ENCODE measurements at places on chromosomes 5 and 9.

DNA sequence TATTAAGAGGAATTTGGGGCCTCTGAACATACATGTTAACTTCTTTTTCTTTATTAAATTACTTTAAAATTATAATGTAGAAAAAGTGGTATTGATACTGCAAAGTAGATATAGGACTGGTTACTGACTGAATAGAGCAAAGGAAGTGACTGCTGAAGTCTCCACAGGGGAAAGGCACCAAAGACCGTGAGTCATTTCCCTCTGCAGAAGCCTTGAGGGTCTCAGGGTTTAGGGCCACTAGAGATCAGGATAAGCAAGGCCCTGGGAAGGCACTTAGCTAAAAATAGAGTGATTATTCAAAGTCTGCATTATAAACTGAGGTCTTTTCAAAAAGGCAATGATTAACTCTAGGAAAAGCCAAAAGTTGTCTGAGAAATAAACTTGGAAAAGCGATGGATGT lies 44.7 kb upstream of the ITGA1 start:
- peak; percentile 51 for DNase-seq

GRCh38 chr5:156375895-156376495 lies 49.0 kb downstream of the SGCD start:
- DNase-seq = no peak

DNA sequence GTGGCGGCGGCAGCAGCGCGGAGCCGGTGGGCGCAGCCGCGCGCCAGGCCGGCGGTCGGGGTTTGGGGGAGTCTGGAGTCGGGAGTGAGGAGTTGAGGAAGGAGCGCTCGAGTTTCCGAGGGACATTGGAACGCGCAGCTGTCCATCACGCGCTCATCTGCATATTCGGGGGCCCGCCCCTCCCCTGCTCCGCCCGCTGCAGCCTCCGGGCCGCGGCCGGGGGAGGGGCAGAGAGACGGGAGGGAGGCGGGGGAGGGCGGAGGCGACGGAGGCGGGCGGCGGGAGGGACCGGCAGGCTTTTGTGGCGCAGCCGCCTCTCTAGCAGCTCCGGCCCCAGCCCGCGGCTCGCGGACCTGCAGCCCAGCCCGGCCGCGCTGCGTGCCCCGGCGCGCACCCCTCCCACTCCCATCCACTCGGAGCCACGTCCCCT lies at the start of gene IRX2:
Gene IRX2 (minus strand): TSS at position 86 of the 430 bp plus-strand sequence. CDS start 264 bp downstream, outside the sequence.
- peak; percentile 98 for DNase-seq

DNA sequence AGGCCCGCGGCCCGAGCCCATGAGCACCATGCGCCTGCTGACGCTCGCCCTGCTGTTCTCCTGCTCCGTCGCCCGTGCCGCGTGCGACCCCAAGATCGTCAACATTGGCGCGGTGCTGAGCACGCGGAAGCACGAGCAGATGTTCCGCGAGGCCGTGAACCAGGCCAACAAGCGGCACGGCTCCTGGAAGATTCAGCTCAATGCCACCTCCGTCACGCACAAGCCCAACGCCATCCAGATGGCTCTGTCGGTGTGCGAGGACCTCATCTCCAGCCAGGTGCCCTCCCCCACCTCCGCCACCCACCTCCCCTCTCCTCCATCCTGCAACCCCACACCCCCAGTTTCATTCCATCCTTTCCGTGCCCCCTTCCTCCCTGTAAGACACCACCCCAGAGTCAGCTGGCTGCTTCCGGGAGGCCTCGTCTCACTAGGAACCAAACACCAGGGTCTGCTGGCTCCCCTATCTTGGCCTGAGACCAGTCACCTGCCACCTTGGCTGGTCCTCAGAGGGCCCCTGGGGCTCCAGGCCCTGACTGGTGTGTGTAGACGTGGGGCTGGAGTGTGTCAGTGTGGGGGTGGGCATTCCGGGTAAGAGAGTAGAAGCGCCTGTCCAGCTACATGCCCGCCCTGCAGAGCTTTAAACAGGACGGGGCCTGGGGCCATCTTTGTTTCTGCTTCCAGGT lies 655 bp downstream of the GRIN1 start:
- DNase-seq = no peak

- DNase-seq = no peak
Measured at GRCh38 chr9:129445794-129446306, 175.1 kb downstream of the C9orf50 start.

DNA sequence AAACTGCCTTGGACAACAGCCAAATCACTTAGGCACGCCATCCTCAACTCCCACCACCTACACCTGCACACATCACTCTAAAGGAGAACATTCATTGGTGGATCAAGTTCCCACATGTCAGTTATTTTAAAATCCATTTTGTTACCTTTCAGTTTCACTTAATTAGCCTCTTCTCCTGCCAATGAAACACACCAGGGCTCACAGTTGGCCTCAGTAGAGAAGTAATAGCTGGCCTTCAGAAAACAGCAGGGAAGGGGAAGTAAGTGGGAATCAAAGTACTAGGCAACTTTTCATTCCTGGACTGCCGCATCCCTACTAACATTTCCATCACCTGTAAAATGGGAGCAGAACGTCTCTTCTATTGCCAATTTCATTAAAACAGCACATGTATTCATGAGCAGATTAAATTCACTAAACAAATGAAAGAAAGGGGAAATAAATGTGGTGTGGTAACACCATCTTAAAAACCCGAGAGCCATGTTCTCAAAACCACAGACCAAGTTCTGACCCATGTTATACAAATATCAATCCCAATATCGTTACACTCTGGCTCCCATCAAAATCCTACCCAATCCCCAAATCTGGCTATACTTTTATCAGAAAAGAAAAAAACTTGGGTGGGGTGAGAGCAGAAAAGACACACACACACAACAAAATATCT lies 1.7 kb downstream of the SIL1 start:
- no peak for DNase-seq

- peak; percentile 82 for DNase-seq
Measured at GRCh38 chr9:76557674-76558225, 98.8 kb downstream of the GCNT1 start.

DNA sequence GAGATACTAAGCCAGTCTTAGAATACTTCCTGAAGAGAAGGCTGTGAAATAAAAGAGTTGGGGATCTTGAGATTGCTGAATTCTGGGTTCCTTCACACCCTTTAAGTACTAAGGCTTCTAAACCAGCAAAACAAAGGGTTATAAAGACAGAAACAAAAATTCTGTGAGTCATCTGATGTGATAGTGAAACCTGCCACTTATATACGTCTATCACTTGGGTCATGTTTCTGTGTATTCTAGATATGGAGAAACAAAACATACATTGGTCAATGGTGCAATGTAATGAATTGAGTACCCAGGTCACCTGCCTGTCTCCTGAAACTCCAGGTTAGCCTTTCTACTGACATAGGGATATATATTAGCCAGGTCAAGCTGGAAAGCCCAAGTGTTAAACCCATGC lies 319.3 kb upstream of the GRAMD2B start:
- no peak for DNase-seq

- no peak for DNase-seq
Measured at GRCh38 chr9:136798708-136799078, 2.6 kb downstream of the CCDC183 start.

- no peak for DNase-seq
Measured at GRCh38 chr5:179905161-179905560, 2.5 kb downstream of the TBC1D9B start.

DNA sequence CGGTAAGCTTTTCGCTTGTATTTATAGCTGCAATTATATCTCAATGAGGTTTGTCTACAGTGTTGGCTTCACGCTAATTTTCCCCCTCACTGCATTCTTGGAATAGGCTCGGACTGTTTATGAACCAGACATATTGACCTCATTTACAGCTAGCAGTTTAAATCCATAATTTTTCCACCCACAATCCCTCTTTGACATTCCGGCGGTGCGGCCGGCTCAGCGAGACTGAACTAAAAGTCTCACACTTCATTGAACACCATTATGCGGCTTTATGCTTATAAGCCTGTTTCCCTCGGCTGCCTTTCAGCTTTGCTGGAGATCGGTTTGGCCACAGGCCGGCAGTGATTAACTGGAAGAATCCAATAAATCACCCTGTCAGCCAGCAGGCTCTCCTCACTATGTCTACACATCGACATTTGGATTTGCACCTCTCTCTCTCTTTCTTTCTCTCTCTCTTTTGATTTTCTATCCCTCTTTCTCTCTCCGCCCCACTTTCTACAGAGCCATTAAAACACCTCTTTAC lies 315.0 kb upstream of the TLE4 start:
- DNase-seq = peak; percentile 87

DNA sequence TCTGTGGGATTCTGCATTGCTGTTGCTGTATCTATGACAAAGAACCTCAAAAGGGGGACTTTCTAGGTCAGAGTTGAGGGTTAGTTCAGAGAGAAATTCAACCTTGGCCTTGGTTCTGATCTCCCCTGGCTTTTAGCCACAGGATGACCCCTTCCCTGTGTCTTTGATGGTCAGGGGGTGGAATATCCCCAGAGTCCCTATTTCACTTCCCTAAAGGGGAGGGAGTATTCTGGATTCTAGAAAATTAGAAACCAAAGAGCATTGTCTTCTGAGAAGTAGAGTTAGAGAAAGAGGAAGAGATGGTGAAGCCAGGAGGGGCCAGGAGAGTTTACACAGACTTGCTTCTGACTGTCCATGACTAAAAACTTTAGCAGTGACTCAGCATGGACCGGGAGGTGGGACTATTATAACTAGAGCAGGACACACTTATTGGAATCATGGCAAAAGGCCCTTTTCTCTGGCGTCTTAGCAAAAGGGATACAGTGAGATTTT lies 56.2 kb upstream of the LPAR1 start:
- DNase-seq = peak; percentile 90

GRCh38 chr9:130323051-130323745 lies 57.6 kb downstream of the HMCN2 start:
- DNase-seq = no peak

GRCh38 chr5:35166043-35166442 lies 64.2 kb downstream of the PRLR start:
- DNase-seq = no peak

Data from EH (cell line).